ENCODE measurements at places on chromosomes 2 and 18.

DNA sequence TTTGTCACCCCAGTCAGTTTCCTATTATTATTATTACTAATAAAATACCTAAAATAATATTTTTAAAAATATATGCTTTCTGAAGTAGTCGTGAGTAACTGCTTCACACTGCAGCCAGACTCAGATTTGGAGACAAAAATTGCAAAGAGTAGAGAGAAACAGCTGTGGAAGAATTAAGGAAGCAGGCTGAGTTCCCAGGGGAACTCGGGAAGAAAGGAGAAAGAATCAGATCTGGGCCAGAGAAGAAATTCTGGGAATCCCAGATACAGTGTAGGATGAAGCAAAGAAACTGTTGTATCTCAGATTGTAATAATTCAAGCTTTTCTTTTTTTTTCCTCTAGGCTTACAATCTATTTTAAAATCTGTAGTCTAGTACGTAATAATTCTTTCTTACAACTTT is 182.3 kb downstream of the FTCDNL1 start:
- no peak for ATAC-seq

GRCh38 chr2:40348038-40348437 is 103.9 kb downstream of the SLC8A1 start:
- ATAC-seq, result no peak

DNA sequence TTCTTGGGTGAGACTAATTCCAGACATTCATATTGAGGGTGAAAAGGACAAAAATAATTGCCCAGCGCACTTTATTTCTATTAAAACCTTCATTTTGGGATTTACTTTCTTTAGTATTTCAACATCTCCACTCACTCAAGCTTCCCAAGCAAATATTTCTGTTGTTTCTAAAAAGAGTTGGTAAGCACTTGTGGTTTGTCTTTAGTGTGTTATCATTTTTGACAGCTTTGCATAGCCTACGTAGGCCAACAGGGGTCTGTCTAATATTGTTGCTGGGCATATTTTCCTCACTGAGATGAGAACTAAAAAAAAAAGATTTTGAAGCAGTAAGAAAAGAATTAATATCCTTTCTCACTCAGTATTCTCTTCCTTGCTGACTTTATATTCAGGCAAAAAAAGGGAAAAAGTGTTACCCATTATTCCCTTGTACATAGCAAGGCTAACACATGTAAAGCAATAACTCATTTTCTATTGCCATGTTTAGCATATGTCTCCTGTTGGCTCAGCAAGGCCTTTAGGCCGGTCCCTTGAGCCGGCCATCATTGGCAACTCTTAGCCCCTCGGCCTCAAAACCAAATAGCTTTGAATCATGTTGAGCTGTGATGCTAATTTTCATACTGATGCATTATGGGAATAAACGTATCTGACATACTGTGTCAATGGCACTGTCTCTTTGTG is 494.2 kb downstream of the ARHGAP15 start:
- ATAC-seq, result no peak

- no peak for ATAC-seq
Measured at GRCh38 chr2:119735565-119735964, 24.2 kb upstream of the PTPN4 start.

DNA sequence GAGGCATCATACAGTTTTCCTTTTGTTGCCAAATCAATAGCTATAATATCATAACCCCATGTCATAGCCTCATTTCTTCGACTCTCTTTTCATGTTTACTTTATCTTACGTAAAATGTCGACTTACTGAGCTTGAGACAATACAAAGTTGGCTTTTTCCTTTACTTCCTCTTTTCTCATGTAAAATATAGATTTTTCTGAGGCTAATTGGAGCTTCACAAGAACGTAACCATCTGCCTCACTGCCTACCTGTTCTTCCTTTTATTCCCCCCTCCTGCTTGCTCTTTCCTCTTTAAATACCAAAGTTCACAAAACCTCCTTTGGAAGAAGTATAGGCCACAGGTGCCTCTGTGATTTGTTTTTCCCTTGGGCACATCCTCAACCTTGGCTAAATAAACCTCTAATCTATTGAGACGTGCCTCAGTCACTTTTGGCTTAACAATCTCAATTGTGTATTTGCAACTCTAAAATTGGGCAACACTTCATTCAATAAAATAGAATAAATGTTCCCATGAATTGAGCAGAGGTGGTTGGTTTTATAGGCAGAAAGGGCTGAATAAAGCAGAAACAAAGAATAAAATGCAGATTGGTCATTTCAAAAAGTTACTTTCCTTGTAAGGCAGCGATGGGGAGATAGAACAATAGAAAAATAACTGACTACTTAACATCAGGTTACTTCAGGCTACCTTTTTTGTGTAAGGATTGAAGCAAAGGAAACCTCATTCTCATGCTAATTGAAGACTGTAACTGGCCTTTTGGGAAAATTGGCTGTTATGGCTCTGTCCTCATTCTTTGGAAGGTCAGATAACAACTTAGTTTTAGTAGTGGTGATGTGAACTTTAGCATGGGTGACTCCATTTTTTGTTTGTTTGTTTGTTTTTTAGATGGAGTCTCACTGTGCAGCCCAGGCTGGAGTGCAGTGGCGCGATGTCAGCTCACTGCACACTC is 21.3 kb downstream of the COMMD1 start:
- ATAC-seq, result no peak

Data from activated CD4-positive, CD25-positive, alpha-beta regulatory T cell treated with anti-CD3 and anti-CD28 coated beads, Interleukin-2, amount 50 U/mL, for 24 hours (primary cell).